A673 (cell line): ENCODE measurements at places on chromosomes 3 and 15.

- no peak for DNase-seq
Measured at GRCh38 chr3:149207475-149207874, 14.2 kb downstream of the CP start.

DNA sequence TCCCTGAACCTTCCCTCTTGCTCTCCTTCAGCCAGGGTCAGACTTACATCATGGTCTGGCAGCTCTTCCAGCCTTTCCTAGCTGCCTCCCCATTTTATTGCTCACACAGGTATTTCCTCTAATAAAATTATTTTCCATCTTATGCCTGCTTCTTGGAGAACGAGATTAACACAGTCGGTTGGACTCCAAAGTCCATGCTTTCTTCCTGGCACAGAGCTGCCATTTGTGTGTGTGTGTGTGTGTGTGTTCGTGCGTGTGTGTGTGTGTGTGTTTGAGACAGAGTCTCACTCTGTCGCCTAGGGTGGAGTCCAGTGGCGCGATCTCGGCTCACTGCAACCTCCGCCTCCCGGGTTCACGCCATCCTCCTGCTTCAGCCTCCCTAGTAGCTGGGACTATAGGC, 15.5 kb downstream of the FSD2 start:
- DNase-seq = no peak

- no peak for DNase-seq
Measured at GRCh38 chr15:85785887-85786780, 8.6 kb downstream of the KLHL25 start.

DNA sequence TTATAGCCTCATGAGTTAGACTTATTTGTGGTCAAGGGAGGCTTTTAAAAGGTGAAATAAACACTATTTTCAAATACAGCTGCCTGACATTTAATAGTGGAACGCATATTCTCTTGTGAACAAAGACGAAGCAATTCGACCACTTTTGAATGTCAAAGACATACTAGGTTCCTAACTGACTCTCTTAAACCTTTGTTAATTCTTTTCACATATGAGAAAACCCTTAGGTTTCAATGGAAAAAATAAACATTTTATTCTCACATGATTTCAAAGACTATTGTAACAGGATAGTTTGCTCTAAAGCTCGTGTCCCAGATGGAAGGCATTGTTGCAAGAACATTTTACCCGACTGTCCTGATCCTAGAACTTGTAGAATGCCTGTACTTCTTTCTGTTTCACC, 74.8 kb upstream of the BOC start:
- no peak for DNase-seq

DNA sequence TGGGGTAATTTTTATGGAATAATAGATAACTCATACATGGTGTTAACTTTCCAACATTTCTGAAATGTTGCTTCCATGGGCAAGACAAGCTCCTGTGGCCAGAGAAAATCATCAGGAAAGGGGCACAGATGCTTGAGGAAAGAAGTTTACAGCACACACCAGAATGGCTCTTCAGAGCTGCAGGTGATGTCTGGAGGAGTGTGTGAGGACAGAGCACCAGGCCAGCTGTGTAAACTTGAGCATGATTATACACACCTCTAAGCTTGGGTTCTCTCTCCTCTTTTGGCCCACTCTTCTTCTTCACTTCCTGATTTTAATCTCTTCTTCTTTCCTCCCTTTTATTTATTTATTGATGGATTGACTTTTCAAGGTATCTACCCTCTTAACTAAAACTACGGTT, 676.0 kb downstream of the GRM7 start:
- DNase-seq = no peak

DNA sequence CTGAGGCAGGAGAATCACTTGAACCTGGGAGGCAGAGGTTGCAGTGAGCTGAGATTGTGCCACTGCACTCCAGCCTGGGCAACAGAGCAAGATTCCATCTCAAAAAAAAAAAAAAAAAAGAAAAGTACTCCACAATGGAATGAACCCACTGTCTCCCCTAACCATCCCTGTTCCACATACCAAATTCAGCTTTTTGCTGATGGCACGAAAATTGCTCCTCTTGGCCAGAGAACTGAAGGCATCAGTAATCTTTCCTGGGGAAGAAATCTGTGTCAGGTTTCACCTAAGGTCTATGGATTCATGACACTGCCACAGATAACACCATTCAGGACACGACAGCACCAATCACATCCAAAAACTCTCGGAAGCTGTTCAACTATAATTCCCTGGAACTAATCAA, 6.9 kb upstream of the PRC1 start:
- no peak for DNase-seq
